ENCODE measurements at places on chromosomes 16 and 17.

DNA sequence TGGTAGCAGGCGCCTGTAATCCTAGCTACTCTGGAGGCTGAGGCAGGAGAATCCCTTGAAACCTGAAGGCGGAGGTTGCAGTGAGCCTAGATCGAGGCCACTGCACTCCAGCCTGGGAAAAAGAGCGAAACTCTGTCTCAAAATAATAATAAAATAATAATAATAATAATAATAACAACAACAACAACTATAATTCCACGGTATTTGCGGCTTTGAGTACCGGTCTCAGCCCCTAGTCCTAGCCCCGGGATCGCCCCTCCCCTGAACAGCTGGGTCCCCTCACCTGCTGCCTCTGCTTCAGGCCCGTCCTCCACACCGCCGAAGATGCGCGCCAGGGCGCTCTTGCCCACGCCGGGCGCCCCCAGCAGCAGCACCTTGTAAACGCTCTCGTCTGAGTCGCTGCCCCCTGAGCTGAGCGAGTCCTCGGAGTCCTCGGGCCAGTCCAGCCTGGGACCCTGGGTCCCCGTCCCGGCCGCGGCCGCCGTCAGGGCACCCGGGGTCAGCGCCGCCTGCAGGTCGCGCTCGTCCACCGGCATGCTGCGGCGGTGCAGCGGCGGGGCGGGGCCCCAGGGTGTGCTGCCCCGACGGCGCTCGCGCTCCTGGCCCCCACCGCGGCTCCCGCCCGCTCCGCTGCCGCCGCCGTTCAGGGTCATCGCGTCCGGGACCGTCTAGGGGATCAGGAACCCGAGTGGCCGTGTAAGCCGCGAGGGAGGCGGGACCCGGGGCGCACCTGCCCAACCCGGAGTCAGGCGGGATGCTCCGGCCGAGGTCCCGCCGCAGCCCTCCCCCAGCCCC, 611 bp downstream of the RRAD start:
- DNase-seq, result no peak

- DNase-seq, result no peak
Measured at GRCh38 chr17:44589316-44590071, 32.2 kb downstream of the FZD2 start.

DNA sequence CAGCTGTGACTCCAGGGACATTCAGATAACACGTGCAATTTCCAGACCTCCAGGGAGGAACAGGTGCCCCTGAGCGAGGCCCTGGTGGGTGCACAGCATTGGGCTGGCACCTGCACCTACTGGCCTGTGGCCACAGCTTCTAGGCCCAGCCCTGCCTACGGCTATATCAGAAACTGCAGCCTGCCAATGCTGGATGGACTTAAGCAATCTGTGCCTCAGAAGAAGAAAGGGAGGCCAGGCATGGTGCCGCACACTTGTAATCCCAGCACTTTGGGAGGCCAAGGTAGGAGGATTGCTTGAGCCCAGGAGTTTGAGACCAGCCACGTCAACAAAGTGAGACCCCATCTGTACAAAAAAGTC, 12.4 kb downstream of the PITPNM3 start:
- DNase-seq, result no peak

DNA sequence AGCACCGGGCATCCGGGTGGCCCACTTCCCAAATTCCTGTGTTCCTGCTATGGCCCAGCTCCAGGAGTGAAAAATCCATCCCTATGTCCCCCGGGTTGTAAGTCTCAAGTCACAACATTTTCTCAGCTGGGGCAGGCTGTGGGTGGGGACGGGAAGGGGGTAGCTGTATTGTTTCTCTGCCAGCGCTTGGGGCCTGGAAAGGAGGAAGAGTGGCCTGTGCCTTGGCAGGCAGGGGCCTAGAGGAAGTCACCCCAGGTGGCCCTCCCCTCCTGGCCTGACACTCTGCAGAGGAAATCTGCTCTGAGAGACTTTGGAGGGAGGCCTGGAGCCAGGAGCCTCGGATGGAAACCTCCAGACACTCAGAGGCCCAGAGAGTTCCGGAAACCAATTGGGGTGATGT, 10.6 kb upstream of the SCN4A start:
- DNase-seq, result no peak

GRCh38 chr17:43554857-43555256, 8.7 kb upstream of the ETV4 start:
- DNase-seq, result no peak

DNA sequence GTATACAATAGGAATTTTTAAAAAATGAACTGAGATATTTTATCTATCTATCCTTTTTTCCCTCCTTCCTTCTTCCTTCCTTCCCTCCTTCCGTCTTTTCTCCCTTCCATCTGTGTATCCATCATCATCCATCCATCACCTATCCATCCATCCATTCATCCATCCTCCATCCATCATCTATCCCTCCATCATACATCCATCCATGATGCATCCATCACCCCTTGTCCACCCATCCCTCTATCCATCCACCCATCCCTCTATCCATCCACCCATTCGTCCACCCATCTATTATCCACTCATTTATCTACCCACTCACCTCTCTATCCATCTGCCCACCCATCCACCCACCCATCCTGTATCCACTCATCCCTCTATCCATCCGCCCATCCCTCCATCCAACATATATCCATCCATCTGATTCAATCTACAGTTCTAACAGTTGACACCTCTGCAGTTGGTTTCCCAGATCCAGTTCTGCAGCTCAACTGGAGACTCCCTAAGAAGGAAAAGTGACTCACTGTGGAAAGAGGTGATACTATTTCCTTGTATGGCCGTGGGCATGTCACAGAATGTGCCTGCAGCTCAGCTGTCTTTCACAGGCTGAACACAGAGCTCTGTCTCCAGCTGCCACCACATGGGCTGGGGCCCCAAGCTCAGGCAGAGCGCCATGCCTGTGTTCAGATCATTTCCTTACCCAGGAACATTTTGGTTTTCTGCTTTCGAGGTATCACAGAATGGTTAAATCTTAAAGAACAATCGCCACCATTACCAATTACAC, 130.8 kb downstream of the XYLT1 start:
- no peak for DNase-seq

DNA sequence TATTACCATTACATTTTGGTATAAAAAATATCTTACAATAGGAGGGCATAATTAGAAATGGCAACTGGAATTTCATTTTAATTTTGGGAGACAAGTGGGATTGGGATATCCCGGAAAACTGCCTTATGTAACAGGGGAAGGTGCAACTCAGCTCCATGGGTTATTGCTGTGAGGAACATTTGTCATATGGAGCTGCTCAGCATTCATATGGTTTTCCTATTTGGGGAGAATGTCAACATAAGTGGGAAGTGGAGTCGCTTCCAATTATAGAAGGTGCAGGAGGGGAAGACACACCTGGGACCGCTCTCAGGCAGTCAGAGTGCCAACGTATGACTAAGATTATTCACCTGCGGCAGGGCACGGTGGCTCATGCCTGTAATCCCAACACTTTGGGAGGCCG, 10.7 kb downstream of the ODF4 start:
- no peak for DNase-seq
